ENCODE measurements at places on chromosomes 12 and 14. TPM values are rescaled to one million over a fixed set of nuclear protein-coding genes. Genes with fewer than 3 reads are reported as not detected.
A peak's percentile ranks its signal among the peaks of the same experiment; 100 is the strongest.

- H3K27ac ChIP-seq: peak overlapping the region; percentile 96
- H3K4me1 ChIP-seq: peaks cover 11% of the 10 kb centered on the region
- H3K36me3 ChIP-seq: no peaks in the 10 kb centered on the region
- DNase-seq: peak; percentile 22
These were observed 823 bp downstream of the RNF10 start for GRCh38 chr12:120534703-120535655.

GRCh38 chr12:1977588-1977987 lies 26.7 kb downstream of the DCP1B start:
- no peaks in the 10 kb centered on the region for H3K27me3 ChIP-seq
- H3K4me3 ChIP-seq: no peak overlapping the region
- H3K27ac ChIP-seq: no peak overlapping the region
- H3K36me3 ChIP-seq: no peaks in the 10 kb centered on the region
- no peak for DNase-seq
- no peaks in the 10 kb centered on the region for H3K4me1 ChIP-seq

GRCh38 chr12:115336506-115336905 lies 652.5 kb upstream of the TBX3 start:
- H3K27me3 ChIP-seq: no peaks in the 10 kb centered on the region
- DNase-seq: no peak
- no peaks in the 10 kb centered on the region for H3K36me3 ChIP-seq
- H3K4me3 ChIP-seq: no peak overlapping the region
- H3K4me1 ChIP-seq: no peaks in the 10 kb centered on the region

GRCh38 chr12:92124689-92125029 lies 21.0 kb downstream of the BTG1 start:
- DNase-seq: no peak
- no peaks in the 10 kb centered on the region for H3K36me3 ChIP-seq
- H3K4me1 ChIP-seq: no peaks in the 10 kb centered on the region

DNA sequence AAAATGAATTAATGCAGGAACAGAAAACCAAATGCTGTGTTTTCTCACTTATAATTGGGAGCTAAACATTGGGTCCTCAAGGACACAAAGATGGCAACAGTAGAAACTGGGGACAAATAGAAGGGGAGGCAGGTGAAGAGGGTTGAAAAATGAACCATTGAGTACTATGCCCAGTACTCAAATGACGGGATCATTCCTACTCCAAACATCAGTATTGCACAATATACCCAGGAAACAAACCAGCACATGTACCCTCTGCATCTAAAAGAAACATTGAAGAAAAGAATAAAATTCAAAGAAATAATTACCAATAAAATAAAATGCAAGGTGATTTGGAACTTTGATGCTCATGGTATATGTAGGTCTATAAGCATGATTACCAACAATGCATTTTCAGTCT lies 110.8 kb downstream of the LMO3 start:
- no peaks in the 10 kb centered on the region for H3K27me3 ChIP-seq
- H3K4me3 ChIP-seq: no peak overlapping the region
- H3K27ac ChIP-seq: no peak overlapping the region
- no peaks in the 10 kb centered on the region for H3K36me3 ChIP-seq
- DNase-seq: no peak

DNA sequence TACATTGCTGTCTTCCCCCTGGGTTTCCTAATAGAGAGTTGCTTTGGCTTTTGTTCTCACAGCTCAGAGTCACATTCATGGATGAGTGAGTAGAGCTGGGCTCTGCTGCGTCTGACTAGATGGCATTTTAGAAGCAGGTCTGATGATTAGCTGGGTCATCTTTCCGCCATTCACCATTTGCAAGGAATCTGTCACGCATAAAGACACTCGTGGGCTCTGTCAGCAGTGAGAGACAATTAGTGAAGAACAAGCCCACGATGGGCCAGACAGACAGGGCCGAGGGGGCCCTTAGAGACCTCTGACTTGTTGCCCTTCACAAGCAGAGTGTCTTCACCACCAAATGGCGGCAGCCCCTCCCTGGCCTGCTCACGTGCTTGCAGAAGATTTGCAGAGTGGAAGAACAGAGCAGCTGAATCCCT lies 175.0 kb downstream of the CRADD start:
- H3K4me1 ChIP-seq: no peaks in the 10 kb centered on the region
- no peak for DNase-seq
- H3K27ac ChIP-seq: no peak overlapping the region
- H3K36me3 ChIP-seq: no peaks in the 10 kb centered on the region
- H3K27me3 ChIP-seq: no peaks in the 10 kb centered on the region

The WNT5B gene
- total RNA-seq: 34.6 TPM

The PLEKHH1 gene
- total RNA-seq: 57.9 TPM

The CCDC175 gene
- not detected for total RNA-seq
